Fibroblast of lung (primary cell): ENCODE measurements at places on chromosomes 12 and 14. TPM values are rescaled to one million over a fixed set of nuclear protein-coding genes. Genes with fewer than 3 reads are reported as not detected.

The DPF3 gene
- total RNA-seq, result 3.6 and 13.7 TPM in 2 replicates

The PRH2 gene
- not detected in 2 replicates for total RNA-seq

The RPGRIP1 gene
- under 0.01 TPM in 1 of 2 replicates, not detected in the other for total RNA-seq

The REM2 gene
- 0.17 and 0.26 TPM in 2 replicates for total RNA-seq

The PPM1H gene
- 0.51 and 3.1 TPM in 2 replicates for total RNA-seq

The MPHOSPH9 gene
- 31.6 and 50.5 TPM in 2 replicates for total RNA-seq

The LTB4R2 gene
- total RNA-seq, result 1.3 and 1.8 TPM in 2 replicates

The PNP gene
- 4.4 and 6.9 TPM in 2 replicates for total RNA-seq

The KRT6A gene
- total RNA-seq, result not detected in 2 replicates

The RNASE13 gene
- total RNA-seq, result not detected in 2 replicates

The INSM2 gene
- not detected in 2 replicates for total RNA-seq

The CD69 gene
- not detected in 2 replicates for total RNA-seq

The IRF2BPL gene
- 36.0 and 45.9 TPM in 2 replicates for total RNA-seq

The DUSP6 gene
- 49.8 and 50.0 TPM in 2 replicates for total RNA-seq

The SYNE2 gene
- total RNA-seq, result 10.3 and 15.4 TPM in 2 replicates

The CLEC1B gene
- not detected in 2 replicates for total RNA-seq

The C3AR1 gene
- 0.17 TPM in 1 of 2 replicates, not detected in the other for total RNA-seq

The RHEBL1 gene
- 0.33 and 0.51 TPM in 2 replicates for total RNA-seq

The CDH24 gene
- total RNA-seq, result 5.6 and 6.2 TPM in 2 replicates

The BCL11B gene
- under 0.01 TPM in 2 replicates for total RNA-seq

The ESR2 gene
- 0.26 and 0.66 TPM in 2 replicates for total RNA-seq

The IGFBP6 gene
- 592 and 973 TPM in 2 replicates for total RNA-seq

The PRIMA1 gene
- not detected in 2 replicates for total RNA-seq

The NGDN gene
- 46.9 and 51.9 TPM in 2 replicates for total RNA-seq

The C12orf43 gene
- total RNA-seq, result 11.4 and 15.2 TPM in 2 replicates

The WASHC3 gene
- total RNA-seq, result 108 and 149 TPM in 2 replicates

The PAPLN gene
- 6.9 and 9.5 TPM in 2 replicates for total RNA-seq

The DTX3 gene
- total RNA-seq, result 16.4 and 30.4 TPM in 2 replicates
